ENCODE measurements at places on chromosomes 4 and X. TPM values are rescaled to one million over a fixed set of nuclear protein-coding genes. Genes with fewer than 3 reads are reported as not detected.

- no peak for DNase-seq
Observed at GRCh38 chrX:153336121-153336894, 2.4 kb downstream of the ZNF275 start.

- DNase-seq = no peak
Observed at GRCh38 chrX:1928805-1929204, 313.9 kb downstream of the ASMT start.

- no peak for DNase-seq
Observed at GRCh38 chrX:150935467-150935866, 37.0 kb upstream of the CD99L2 start.

DNA sequence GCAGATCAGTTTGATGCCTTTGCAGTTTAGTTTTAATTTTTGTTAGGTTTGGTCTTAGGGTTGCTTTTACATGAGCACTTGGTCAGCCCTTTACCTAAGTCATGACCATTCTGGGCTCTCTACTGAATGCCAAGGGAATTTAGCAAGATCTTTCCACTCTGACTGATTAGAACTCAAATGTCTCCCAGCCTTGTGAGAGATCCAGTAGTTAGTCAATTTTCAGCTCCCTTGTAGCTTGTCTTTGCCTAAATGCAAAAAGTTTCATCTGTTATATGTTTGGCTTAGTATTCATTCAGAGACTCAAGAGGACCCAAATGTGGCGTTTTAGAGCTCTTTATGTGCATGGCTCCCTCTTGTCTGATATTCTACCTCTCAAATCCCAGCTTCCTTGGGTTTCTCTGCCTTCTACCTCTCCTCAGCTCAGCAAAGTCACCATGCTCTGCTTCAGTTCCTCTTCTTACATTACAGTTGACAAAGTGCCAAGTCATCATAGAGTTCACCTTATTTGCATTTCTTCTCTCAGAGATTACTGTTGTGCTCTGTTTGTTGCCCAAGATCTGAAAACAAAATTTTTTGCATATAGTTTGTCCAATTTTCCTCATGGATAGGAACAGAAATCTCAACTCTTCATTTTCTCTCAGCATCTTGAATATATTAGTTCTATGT lies 17.5 kb upstream of the JAKMIP1 start:
- no peak for DNase-seq

GRCh38 chr4:5084911-5085475 lies 33.7 kb downstream of the STK32B start:
- DNase-seq = no peak

SPANXB1 gene
- not detected for total RNA-seq

GRCh38 chrX:105098201-105098600 lies 122.3 kb downstream of the TEX13A start:
- no peak for DNase-seq

GRCh38 chr4:66571145-66571695 lies 900.9 kb upstream of the EPHA5 start:
- no peak for DNase-seq

DNA sequence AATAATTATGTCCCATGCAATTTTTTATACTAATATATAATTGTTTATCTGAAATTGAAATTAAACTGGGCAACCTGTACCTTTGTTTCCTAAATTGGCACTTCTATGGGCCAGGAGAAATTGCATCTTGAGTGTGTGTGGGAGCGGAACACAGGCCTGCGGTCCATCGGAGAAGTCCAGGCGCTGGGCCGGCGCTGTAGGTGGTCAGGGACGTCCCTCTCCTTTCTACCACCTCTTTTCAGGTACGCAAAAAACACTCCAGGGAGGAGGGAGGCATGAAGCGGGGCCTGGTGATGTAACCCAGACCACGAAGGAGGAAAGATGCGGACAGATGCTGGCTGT lies 717 bp downstream of the MGAT4D start:
- DNase-seq = no peak
